ENCODE measurements at places on chromosomes 3 and 15.
A peak's percentile ranks its signal among the peaks of the same experiment; 100 is the strongest.

- DNase-seq, result no peak
Observed at GRCh38 chr3:82745544-82745943, 984.1 kb upstream of the GBE1 start.

GRCh38 chr15:40388941-40389823 lies 6.7 kb downstream of the KNSTRN start:
- no peak for DNase-seq

GRCh38 chr3:90184861-90185260 lies 1077.4 kb downstream of the EPHA3 start:
- no peak for DNase-seq

DNA sequence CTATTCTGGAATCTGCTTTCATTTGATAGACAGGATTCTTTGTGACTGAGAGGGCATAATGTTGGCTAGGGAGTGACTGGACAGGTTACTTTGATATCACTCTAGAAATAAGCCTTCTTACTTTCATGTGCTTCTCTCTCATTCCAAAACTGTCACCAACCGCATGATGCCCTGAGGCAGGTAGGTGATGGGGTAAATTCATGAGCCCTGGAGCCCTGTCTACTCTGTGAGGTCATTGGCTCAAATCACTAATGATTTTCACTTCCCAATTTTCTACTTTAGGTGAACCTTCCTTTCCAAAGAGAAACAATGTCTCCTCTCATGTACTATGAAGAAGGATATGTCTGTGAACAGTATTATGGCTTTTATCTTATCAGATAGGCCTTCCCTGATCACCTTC lies 596.7 kb downstream of the TUSC7 start:
- DNase-seq, result no peak

DNA sequence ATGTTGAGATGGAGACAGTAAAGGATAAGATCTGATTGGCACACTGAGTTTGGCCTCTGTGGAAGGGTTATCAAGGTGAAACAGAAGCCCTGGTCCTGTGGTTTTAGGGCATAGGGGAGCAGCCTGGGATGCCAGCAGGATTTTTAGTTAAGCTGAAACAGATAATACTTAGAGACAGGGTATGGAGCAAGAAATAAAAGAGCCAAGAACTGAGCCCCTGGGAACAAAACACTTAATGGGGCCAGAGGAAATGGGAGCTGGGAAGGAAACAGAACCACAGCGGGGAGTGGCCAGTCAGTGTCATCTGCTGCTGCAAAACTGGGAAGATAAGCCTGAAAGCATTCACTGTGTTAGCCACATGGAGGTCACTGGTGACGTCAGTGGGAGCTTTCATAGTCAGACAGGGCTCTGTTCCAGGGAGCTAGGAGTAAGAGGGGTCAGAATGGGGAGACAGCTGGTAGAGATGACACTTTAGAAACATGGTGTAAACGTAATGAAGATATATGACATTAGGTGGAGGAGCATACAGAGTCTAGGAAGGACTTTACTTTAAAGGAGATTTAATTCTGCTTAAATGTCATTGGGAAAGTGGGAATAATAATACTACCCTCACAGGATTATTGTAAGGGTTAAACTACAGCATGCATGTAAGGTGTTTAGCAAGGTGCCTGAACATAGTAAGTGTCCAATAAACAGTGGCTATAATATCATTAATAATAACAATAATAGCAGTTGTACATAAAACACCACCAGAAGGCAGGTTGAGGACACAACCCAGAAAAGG lies 172.7 kb upstream of the CTNNB1 start:
- DNase-seq, result no peak

DNA sequence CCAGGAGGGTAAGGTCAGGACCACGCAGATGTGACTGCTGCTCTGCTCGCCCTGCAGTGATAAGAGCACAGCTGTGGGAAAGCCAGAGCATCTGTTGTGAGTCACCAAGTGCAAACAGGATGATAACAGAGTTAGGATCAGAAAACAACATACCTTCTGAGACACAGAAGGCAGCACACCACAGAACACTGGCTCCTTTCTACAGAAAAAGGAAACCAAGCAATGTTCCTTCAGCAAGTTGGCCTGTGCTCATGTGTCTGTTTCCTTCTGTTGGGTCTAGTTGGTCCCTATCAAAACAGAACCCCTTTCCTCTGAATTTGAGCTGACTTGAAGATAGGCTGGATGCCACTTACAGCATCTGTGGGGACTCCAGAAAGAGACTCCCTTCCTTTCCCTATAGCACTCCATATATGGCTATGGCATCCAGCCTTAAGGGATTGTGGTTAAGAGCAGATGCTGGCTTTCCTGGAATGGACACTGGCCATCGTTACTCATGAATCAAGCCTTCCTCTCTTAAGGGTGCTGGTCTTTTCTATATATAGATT lies 440.7 kb upstream of the THBS1 start:
- peak; percentile 11 for DNase-seq

DNA sequence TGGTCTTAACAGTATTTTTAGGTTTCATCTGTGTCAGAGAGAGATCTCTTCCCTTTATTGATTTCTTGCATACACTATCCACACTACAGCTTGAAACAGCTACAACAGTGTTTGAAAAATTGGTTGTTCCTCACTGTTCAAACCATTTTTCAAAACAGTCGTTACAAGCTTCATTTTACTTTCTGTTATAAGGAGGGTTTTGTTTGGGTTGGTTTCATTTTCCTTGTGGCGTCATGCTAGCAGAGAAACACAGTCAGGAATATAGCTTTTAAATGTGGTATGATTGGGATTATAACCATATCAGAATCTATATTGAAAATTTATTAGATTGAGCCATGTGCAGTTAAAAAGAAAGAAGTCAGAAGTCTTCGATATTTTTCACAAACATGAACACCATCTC lies 400.6 kb downstream of the ZBTB20 start:
- DNase-seq, result no peak

Measured in activated T-helper 2 cell treated with anti-CD3 and anti-CD28 coated beads, Interferon-gamma antibody, Interleukin-2, Interleukin-4, amounts not matched to agents 10 μg/mL and 5 μg/mL and 100 μg/mL, durations not matched to agents 14 hours and 24 hours and 36 hours (primary cell).